Fibroblast of skin of right quadriceps (primary cell): ENCODE measurements at places on chromosomes 6 and 20.

- peak; percentile 65 for DNase-seq
These were observed 4.3 kb downstream of the REV3L start for GRCh38 chr6:111478749-111479148.

DNA sequence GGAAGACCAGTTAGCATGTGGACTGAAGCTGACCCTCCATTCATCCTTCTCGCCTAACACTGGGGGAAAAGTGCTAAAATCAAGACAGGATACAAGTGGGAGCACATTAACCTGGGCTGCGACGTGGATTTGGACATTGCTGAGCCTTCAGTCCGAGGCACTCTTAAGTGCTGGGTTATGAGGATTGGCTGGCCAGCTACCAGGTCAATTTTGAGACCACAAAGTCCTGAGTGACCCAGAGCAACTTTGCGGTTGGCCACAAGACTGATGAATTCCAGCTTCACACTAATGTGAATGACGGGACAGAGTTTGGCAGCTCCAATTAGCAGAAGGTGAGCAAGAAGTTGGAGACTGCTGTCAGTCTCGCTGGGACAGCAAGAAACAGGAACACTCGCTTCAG, 20.7 kb downstream of the FUCA2 start:
- no peak for DNase-seq

DNA sequence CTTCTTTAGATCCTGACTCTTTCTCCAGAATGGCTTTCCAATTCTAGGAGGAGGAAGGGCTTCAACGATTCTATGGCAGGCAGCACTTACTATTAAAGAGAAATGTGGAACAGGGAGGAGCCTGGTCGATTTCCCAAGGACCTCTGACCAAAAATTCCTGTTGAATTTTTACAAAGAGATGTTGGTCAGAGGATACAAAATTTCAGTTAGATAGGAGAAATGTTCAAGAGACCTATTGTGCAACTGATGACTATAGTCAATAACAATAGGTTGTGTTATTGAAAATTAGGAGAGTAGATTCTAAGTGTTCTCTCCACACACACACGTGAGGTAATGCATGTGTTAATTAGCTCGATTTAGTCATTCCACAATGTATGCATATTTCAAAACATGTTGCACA, 130.1 kb upstream of the TNFAIP3 start:
- no peak for DNase-seq

GRCh38 chr6:10407018-10407673, 7.7 kb downstream of the TFAP2A start:
- no peak for DNase-seq

DNA sequence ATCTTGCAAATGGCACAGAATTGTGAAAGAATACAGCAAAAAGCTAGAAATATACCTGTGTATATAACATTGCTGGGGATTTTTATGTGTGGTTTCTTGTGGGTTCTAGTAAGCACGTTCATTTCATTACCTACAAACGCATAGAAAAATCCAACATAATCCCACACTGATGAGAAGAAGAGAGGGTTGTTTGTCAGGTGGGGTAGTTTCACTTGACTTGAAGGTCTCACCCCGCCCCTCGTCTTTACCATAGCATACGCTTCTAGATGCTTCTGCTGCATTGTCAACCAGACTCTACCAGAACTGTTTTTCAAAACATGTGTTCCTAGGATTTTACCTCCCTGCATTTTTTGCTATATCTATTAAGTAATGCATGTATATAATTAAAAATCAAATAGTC, 284.1 kb upstream of the TAB2 start:
- no peak for DNase-seq

- DNase-seq = no peak
These were observed 25.1 kb upstream of the SLC17A3 start for GRCh38 chr6:25899123-25899522.
